Activated naive CD8-positive, alpha-beta T cell treated with anti-CD3 and anti-CD28 coated beads, Interleukin-2, amount 50 U/mL, for 24 hours (primary cell): ENCODE measurements at places on chromosomes 11 and 22.

- no peak for DNase-seq
- peaks cover 38% of the 10 kb centered on the region for H3K27me3 ChIP-seq
- H3K36me3 ChIP-seq = peaks cover 12% of the 10 kb centered on the region
- H3K4me1 ChIP-seq = peaks cover 55% of the 10 kb centered on the region
Observed at GRCh38 chr11:70402016-70402415, 3.7 kb downstream of the CTTN start.

GRCh38 chr11:68825571-68825970 is 16.1 kb downstream of the CPT1A start:
- H3K4me3 ChIP-seq = no peak overlapping the region
- H3K36me3 ChIP-seq = no peaks in the 10 kb centered on the region

DNA sequence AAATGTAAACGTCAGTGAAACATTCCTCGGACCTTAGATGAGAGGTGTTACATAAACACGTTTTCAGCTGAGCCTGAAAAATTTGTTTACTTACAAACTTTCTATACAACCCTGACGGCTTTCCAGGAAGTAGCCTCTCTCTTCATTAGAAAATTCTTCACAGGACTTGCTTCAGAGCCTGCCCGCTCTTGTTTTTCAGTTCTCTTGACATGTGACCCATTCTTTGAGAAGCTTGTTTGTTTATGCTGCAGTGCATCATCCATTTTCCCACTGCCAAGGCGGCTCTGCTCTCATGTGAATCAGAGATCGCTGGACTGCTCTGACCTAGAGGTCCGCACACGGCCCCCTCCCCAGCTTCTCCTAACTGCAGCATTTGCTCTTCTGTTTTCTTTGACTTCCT is 47.9 kb upstream of the ARHGAP42 start:
- H3K27ac ChIP-seq = no peak overlapping the region
- H3K4me3 ChIP-seq = no peak overlapping the region
- H3K4me1 ChIP-seq = no peaks in the 10 kb centered on the region
- no peaks in the 10 kb centered on the region for H3K36me3 ChIP-seq
- H3K27me3 ChIP-seq = peaks cover 2% of the 10 kb centered on the region

DNA sequence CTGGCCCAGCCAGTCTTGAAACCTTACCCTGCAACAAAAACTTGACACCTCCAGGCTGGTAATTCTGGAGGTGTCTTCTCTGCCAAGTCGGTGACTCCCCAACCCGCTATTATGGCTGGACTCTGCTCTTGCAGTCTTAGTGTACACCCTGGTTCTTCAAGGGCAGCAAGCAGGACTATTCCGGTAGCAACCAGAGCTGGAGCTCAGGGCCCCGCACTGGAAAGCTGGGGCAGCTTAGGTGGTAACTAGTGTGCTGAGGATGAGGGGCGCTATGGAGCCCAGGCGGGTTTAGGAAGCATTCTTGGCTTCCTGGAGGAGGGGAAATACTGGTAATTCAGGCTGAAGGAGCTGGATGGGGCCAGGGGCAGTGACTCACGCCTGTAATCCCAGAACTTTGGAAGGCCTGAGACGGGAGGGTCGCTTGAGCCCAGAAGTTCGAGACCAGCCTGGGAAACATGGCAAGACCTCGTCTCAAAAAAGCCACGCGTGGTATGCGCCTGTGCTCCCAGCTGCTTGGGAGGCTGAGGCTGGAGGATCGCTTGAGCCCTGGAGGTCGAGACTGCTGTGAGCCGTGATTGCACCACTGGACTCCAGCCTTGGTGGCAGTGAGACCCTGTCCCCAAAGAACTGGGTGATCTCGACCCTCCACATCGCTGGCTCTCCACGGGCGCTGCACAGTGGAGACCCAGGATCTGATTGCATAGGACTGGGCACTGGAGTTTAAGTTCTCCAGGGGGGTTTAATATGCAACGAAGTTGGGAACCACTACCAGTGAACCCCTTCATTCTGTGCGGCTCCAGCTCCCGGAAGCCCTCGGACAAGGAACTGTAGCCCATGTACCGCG is 10.6 kb upstream of the AIFM3 start:
- H3K27me3 ChIP-seq = peaks cover 23% of the 10 kb centered on the region
- DNase-seq = no peak
- peak overlapping the region; percentile 40 for H3K4me3 ChIP-seq
- peaks cover 14% of the 10 kb centered on the region for H3K36me3 ChIP-seq

DNA sequence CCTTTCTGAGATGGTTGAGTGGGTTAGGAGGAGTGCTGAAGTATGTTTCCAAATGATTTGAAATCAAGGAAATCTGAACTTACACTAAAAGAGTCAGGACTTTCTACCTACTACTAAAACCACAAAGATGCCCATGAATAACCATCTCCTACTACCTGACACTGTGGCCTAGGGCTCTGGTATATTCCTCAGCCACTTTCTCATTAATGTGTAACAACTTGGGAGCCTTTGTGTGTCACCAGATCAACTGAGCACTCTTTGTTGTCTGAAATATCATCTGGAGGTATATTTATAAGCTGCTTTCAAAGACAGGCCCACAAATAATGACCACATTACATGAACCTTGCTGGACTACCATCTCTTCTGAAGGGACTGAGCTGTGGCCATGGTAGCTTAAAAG is 43.9 kb downstream of the RELT start:
- no peaks in the 10 kb centered on the region for H3K4me1 ChIP-seq
- no peak overlapping the region for H3K4me3 ChIP-seq
- no peaks in the 10 kb centered on the region for H3K27me3 ChIP-seq
- no peak for DNase-seq
- H3K36me3 ChIP-seq = peaks cover 8% of the 10 kb centered on the region
- H3K27ac ChIP-seq = no peak overlapping the region

- peaks cover 16% of the 10 kb centered on the region for H3K36me3 ChIP-seq
- H3K27me3 ChIP-seq = no peaks in the 10 kb centered on the region
- no peak for DNase-seq
- H3K27ac ChIP-seq = peak overlapping the region; percentile 87
Observed at GRCh38 chr11:13288375-13289029, 10.9 kb downstream of the BMAL1 start.

GRCh38 chr22:25368271-25368670 is 148.8 kb downstream of the CRYBB2 start:
- DNase-seq = no peak
- no peak overlapping the region for H3K4me3 ChIP-seq
- no peak overlapping the region for H3K27ac ChIP-seq
- H3K4me1 ChIP-seq = no peaks in the 10 kb centered on the region
- H3K36me3 ChIP-seq = peaks cover 12% of the 10 kb centered on the region

- H3K4me3 ChIP-seq = no peak overlapping the region
Observed at GRCh38 chr11:111039982-111040381, 205.5 kb upstream of the POU2AF2 start.

DNA sequence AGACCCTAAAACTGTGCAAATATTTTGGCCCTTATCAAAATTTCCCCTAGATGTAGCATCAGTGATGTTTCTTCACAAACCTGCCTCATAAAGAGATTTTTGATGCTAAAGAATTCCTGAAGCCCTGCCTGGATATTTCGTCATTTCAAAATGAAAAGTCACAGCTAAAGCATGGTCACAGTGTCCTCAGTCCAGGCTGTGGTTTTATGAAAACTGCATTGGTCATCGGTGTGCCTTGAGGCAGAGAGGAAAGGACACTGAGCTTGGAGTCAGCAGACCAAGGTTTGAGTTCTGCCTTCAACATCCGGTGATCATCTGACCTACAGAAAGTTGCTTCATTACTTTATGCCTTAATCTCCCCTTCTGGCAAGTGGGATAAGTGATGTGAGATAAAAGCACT is 34.8 kb upstream of the ALKBH3 start:
- no peak for DNase-seq
- no peaks in the 10 kb centered on the region for H3K27me3 ChIP-seq
- H3K4me1 ChIP-seq = no peaks in the 10 kb centered on the region
- H3K4me3 ChIP-seq = no peak overlapping the region

DNA sequence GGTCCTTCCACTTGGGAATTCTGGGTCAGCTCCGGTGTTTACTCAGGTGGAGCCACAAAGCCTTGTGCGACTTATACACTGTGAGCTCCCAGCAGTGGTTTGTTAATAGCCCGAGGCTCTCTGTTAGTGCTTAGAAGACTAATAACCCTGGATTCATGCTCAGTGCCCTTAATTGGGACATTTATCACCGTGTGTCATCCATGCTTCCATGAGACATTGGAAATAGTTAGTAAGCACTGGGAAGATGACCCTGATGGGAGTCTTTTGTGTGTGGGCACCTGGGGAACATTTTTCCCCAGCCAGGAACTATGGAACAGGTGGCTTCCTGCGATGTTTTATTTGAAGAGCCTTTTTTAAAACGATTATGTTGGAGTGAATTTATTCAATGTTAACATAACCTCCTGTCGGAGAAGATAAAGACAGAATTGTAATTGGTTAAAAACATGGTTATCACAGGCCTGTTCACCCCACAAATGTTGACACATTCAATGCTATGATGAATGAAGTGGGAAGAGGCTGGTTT is 188.9 kb downstream of the MYO18B start:
- no peaks in the 10 kb centered on the region for H3K4me1 ChIP-seq
- no peaks in the 10 kb centered on the region for H3K36me3 ChIP-seq
- peaks cover 26% of the 10 kb centered on the region for H3K27me3 ChIP-seq

GRCh38 chr11:115869780-115870431 is 365.7 kb upstream of the CADM1 start:
- peaks cover 5% of the 10 kb centered on the region for H3K4me1 ChIP-seq
- no peaks in the 10 kb centered on the region for H3K36me3 ChIP-seq
- H3K27me3 ChIP-seq = peaks cover 5% of the 10 kb centered on the region
- no peak for DNase-seq
- H3K4me3 ChIP-seq = no peak overlapping the region
- H3K27ac ChIP-seq = no peak overlapping the region

DNA sequence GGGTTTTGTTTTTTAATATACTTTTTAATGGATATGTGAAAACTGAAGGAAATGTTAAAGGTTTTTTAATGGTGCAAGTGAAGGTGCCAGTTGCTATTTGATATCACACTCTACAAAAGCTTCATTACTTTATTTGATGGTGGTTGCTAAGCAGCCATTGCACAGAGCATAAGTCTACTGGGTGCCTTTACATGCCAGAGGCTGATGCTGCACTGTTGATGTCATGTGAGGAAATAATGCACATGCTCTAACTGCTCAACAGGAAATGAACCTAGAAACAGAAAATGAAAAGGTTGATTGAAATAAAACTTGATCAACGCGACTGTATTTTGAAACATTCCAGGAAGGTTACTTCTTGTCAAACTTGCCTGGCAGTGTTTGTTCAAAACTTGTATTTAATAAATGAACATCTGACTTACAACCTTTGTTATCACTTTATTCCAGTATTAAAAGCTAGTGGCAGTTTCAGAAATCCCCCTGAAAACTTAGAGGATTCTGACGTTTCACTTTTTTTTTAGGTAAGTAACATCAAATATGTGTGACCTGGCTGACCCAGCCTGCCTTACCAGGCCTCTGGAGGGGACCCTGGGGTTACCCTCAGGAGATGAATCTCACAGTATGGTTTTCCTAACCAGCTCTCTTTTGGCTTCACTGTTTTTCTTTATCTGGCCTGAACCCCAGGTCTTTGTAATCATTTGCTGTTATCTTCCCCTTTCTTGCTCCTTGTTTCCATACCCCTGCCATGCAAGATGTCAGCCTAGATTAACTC is 2.4 kb upstream of the ATP5MG start:
- peaks cover 33% of the 10 kb centered on the region for H3K36me3 ChIP-seq
- peak; percentile 12 for DNase-seq
- no peaks in the 10 kb centered on the region for H3K27me3 ChIP-seq
- peaks cover 67% of the 10 kb centered on the region for H3K4me1 ChIP-seq
- H3K4me3 ChIP-seq = peak overlapping the region; percentile 95

- no peak overlapping the region for H3K27ac ChIP-seq
- peaks cover 26% of the 10 kb centered on the region for H3K36me3 ChIP-seq
- DNase-seq = no peak
- H3K4me1 ChIP-seq = no peaks in the 10 kb centered on the region
- H3K4me3 ChIP-seq = no peak overlapping the region
- H3K27me3 ChIP-seq = no peaks in the 10 kb centered on the region
Observed at GRCh38 chr22:27843441-27843840, 41.9 kb upstream of the MN1 start.

- no peaks in the 10 kb centered on the region for H3K4me1 ChIP-seq
- no peak overlapping the region for H3K4me3 ChIP-seq
- peaks cover 2% of the 10 kb centered on the region for H3K27me3 ChIP-seq
- H3K27ac ChIP-seq = no peak overlapping the region
Observed at GRCh38 chr11:133697603-133698180, 147.6 kb downstream of the SPATA19 start.

GRCh38 chr11:103047837-103048236 is 44.1 kb downstream of the DCUN1D5 start:
- H3K4me1 ChIP-seq = peaks cover 16% of the 10 kb centered on the region
- H3K27me3 ChIP-seq = peaks cover 4% of the 10 kb centered on the region
- H3K27ac ChIP-seq = no peak overlapping the region
- DNase-seq = no peak

- H3K36me3 ChIP-seq = no peaks in the 10 kb centered on the region
- peaks cover 25% of the 10 kb centered on the region for H3K4me1 ChIP-seq
- H3K27ac ChIP-seq = no peak within 1 kb of the TSS
- peak within 1 kb of the TSS; percentile 61 for H3K4me3 ChIP-seq
Observed at GRCh38 chr11:57460022-57460757, at the start of gene RTN4RL2. Gene RTN4RL2 (plus strand): TSS chr11:57460528. CDS start chr11:57460866, 338 bp downstream.

GRCh38 chr22:44848791-44849420 is 96.5 kb downstream of the ARHGAP8 start:
- no peak for DNase-seq
- H3K27me3 ChIP-seq = peaks cover 3% of the 10 kb centered on the region
- no peak overlapping the region for H3K27ac ChIP-seq
- no peaks in the 10 kb centered on the region for H3K36me3 ChIP-seq
- H3K4me3 ChIP-seq = no peak overlapping the region
- no peaks in the 10 kb centered on the region for H3K4me1 ChIP-seq

DNA sequence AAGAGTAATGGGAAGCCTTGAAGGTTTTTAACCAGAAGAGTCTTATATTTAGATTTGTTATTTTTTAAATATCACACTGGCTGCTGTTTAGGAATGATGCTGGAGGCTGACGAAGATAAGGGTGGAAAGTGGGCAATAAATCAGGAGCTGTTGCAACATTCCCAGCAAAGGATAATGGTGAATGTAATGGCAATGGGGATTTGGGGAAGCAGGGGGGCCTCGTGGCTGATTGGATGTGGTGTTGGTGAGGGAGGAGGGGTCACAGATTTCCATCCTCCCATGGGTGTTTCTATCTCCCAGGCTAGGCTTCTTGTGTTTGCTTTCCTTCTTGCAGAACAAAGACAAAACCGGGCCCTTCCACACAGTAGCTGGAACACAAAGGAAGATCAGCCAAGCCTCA is 80.8 kb downstream of the PIWIL4 start:
- no peak overlapping the region for H3K4me3 ChIP-seq
- no peak for DNase-seq
- no peaks in the 10 kb centered on the region for H3K36me3 ChIP-seq
- no peaks in the 10 kb centered on the region for H3K27me3 ChIP-seq

DNA sequence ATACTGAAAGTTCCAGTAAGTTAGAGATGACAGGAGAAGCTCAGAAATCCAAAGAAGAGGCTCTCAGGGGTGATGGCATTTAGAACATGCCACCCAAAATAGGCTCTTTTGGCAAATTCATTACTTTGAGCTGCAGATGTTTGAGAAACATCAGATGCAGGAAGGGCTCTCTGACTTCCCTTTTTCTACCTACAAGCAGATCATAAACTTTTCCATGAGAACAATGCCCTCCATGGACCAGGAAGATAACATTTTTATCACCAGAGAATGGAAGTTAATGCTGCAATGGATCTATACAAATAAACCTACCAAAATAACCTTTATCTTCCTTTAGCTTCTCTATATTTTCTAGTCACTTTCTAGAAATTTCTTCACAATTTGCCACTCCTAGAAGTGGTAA is 32.7 kb upstream of the FAR1 start:
- peaks cover 17% of the 10 kb centered on the region for H3K27me3 ChIP-seq
- no peak for DNase-seq
- no peaks in the 10 kb centered on the region for H3K36me3 ChIP-seq
- H3K27ac ChIP-seq = no peak overlapping the region

GRCh38 chr11:69890476-69890875 is 71.3 kb upstream of the FGF3 start:
- H3K27me3 ChIP-seq = peaks cover 28% of the 10 kb centered on the region
- no peaks in the 10 kb centered on the region for H3K36me3 ChIP-seq
- H3K27ac ChIP-seq = no peak overlapping the region
